ENCODE measurements at places on chromosomes 6 and 20.

- DNase-seq, result no peak
These were observed 222.6 kb downstream of the RNF144B start for GRCh38 chr6:18609715-18610114.

GRCh38 chr20:20317195-20317594 lies 50.7 kb upstream of the INSM1 start:
- DNase-seq, result no peak

GRCh38 chr6:62465206-62465605 lies 179.2 kb upstream of the KHDRBS2 start:
- no peak for DNase-seq

DNA sequence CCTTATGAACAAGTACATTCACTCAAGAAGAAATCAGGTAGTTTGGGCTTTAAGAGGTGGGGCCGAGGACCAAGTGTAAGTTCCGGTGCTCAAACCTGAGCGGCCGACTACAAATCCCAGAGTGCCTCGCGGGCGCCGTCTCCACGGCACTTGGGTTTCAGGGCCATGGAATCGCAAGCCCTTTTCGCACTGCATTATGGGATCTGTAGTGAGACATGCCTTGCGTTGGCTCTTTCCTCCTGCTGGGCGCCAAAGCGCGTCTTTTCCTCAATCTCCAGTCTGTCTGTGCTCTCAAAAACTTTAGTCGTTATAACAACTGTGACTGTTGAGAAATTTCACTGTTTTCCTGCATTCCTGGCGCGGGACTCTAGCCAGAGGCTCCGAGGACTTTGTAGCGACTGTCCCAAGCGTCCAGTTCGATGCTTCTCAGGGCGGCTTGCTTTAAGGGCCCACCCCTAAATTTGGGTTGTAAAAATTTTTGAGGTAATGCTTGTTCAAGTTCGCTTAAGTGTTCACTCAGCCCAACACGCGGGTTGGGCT lies 408 bp upstream of the FBXO9 start:
- DNase-seq, result peak; percentile 89

DNA sequence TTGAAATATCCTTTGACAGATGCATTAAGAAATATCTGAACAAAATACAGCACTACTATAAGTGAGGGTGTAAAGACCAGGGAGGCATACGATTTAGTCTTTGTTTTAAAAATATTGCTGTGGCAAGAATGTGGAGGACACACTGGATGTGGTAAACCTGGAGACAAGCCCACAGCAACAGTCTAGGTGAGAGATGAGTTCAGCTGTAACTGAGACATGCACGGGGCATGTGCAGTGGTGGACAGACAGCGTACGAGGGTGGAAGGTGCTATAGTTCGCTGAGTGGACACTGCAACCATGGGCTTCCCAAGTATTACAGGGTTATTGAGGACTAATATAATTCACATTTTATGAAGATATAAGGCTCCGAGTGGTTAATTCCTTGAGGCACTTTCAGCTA lies 1.8 kb downstream of the NANP start:
- no peak for DNase-seq

DNA sequence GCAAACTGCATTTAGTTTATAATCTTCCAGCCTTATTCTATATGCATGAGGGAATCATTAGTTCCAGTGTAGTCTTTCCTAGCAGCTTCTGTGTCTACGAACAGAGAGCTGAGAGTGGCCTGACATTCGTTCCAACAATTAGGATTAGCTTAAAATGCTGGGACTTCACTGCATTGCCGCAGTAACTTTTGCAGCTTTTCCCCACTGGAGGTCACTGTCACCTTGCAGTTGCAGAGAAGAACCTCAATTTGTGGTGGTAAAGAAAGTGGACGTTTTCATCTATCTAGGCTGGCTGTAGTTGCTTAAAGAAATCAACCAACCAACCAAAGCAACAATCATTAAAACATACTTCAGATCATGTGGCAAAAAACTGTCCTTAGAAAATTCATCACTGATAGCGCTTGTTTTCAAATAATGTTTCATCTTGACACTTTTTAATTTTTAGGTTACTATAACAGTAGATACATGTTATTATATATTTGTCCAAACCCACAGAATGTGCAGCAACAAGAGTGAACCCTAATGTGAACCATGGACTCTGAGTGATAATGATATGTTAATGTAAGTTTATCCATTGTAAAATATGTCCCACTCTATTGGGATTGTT lies 12.2 kb downstream of the MYLK4 start:
- DNase-seq, result peak; percentile 69

DNA sequence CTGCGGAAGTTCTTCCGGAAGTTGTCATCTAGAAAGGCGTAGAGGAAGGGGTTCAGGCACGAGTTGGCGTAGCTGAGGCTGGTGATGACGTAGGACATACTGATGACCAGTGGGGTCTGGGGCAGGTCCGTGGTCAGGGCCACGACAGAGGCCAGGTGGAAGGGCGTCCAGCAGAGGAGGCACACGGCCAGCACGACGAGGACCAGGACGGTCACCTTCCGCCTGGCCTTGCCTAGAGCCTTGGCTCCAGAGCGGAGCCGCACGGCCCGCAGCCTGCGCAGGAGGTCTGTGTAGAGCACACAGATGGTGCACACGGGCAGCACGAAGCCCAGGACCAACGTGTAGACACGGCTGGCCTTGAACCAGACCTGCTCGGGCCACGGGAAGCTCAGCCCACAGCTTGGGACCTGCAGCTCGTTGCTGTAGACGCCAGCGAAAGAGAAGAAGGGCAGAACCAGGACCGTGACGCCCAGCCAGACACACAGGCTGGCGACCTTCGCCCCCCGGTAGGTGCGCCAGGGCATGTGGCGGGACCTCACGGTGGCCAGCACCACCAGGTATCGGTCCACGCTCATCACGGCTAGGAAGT lies 1.4 kb downstream of the NPBWR2 start:
- DNase-seq, result no peak

DNA sequence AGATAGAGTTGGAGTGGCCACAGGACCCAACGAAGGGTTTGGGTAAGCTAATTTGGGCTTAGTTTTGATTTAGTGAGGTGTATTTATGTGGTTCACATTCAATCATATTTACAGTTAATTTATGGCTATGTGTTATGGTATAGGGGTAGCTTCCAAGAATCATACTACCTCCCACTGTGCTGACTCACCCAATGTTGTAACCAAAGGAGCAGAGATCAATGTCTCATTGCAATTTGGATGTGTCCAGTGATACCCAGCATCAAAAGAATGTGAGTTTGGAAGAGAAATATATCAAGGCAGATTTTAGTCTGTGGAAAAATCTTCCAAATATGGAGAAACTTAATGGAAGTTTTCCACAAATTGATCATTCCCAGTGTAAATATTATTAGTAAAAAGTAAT lies 25.3 kb upstream of the SMIM8 start:
- no peak for DNase-seq

Measured in NCI-H2227 treated with DMSO at 0.1 percent for 48 hours (cell line).